ENCODE measurements at places on chromosomes 16 and 17.

DNA sequence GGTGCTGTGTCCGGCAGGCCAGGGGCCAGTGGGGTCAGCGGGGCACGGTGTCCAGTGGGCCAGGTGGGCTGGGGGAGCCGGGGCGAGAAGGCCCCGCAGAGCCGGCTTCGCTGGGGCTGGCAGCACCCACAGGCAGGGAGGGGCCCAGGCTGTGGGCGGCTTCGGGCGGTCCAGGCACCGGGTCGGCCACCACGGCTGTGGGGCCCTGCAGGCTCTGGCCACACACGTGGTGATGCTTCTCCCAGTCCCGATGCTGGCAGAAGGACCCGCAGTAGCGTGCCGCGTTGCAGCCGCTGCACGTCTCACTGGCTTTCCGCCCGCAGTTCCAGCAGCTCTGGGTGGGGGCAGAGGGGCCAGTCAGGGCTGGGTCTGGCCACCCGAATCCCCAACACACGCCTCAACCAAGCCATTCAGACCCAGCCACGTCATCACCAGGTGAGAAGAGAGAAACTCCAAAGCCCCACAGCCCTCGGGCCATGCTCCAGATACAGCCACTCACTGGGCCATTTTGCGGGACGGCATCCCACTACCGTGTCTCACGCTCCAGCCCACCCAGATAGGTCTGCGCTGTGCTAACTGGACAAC is 10.6 kb upstream of the PABPN1L start:
- DNase-seq = no peak

GRCh38 chr17:75345514-75346167 is 56.4 kb upstream of the SLC25A19 start:
- DNase-seq = peak; percentile 86

GRCh38 chr17:27354491-27355081 is 60.7 kb downstream of the WSB1 start:
- no peak for DNase-seq

DNA sequence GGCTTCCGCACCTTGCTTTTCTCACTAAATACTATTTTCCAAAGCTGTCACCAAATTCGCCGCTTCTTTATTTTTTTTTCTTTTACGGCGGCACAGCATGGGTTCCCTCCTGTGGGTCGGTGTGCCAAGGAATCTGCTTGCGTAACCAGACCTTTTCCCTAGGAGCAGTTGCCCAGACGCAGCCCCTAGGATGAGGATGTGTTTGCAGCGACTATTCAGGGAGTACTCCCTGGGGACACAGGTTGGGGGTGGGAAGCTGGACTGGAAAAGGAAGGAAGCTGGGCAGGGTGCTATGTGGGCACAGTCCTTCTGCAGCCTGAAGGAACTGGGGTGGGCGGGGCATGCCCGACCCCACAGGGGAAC is 49.0 kb upstream of the ZCCHC14 start:
- DNase-seq = no peak

GRCh38 chr16:13143551-13143950 is 242.2 kb downstream of the SHISA9 start:
- DNase-seq = no peak

DNA sequence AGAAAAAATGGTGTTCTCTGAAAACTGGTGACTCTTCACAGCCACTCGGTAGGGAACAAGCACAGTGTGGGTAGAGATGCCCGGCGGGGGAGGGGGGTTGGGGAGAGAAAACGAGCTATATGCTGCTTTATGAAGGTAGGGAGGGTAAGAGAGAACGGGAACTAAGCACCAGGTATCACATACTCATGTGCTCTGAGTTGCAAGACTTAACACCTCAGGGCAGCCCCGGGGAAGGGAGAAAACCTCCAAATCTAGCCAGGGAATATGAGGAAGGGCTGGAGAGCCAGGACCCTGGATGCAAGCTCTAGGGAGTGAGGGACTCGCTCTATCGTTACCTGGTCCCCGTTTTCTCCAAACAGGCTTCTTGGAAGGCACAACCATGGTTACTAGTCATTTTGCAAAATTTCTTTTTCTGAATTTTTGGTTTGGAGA is 35.3 kb downstream of the HIC1 start:
- no peak for DNase-seq

GRCh38 chr16:88934066-88934667 is 42.8 kb downstream of the CBFA2T3 start:
- no peak for DNase-seq

DNA sequence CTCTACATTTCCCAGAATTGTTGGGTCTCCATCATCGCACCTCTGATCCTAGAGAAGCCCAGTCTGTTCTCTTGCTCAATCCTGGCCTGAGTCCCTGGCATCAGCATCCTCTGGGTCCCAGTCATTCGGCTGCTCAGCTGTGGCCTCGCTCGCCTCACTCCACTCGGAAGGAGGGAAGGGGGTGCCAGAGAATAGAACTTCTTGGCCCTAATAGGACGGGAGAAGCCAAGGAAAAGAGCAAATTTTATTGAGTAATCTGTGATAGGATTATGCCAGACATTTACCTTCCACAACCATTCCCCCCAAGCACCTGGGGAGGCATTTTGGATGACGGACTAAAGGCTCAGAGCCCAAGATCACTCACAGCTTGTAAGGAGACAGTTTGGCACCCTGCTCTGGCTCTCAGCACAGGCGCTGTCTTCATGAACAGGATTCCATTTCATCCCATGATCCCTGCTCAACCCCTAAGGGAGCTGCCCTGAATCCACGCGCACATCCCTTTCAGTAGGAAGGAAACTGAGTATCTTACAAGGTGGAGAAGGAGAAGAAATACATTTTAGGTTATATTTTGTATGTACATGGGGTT is 498 bp upstream of the CLEC10A start:
- DNase-seq = no peak

GRCh38 chr17:77354420-77354669 is 213.6 kb downstream of the SEC14L1 start:
- peak; percentile 54 for DNase-seq

- DNase-seq = no peak
Observed at GRCh38 chr16:68768175-68768574, 31.1 kb downstream of the CDH1 start.

DNA sequence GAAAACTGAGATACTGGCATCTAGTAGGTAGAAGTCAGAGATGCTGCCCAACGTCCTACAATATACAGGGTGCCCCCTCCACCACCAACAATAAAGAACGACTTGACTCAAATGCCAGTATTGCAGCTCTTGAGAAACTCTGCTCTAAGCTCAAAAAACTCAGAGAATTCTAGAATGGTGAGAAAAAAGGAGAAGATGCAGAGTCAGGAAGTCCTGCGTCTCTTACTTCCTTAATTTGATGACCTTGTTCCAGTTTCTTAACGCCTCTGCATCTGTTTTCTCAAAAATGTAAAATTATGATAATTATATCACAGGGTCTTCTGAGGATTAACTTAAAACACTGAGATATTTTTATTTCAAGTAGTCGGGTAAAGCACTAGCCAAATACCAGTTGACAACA is 1.7 kb upstream of the HSBP1 start:
- DNase-seq = no peak

DNA sequence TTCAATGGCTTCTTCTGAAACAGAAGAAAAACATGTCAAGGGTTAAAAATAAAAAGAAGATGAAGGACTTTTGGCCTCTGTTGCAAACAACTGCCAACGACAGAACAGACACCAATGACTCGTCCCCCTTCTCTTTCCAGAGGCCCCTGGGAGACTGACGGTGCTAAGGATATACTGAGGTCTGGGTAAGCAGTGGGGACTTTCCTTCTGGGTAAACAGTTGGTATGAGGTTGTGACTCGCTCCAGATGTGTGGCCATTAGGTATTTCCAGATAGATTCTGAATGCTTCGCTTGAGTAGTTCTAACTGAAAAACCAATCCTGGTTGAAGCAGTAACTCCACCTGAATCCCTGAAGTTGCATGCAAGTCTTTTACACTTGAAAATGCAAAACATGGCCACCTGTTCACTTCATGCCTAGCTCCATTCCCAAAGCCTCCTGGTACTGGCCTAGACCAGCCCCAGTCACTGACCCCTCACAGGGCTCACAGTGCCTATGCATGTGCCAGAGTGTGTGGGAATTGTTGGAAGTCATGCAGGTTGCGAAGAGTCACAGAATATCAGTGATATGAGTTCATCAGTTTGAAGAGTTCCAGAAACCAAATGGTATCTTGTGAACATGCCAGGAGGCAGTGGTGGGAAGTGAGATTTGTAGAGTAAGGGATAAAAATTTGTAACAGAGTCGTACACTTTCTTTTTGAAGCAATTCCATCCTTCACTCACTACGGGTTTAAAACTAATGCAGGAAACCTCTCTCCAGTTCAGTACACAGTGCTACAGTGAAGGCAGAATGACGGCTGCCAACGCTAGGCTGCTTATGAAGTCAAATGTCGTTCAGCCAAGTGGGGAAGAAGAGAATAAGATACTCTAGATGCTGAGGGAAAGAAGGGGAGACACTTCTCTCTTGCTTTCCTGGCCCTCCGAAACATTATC is 217.8 kb downstream of the ZFHX3 start:
- DNase-seq = no peak

DNA sequence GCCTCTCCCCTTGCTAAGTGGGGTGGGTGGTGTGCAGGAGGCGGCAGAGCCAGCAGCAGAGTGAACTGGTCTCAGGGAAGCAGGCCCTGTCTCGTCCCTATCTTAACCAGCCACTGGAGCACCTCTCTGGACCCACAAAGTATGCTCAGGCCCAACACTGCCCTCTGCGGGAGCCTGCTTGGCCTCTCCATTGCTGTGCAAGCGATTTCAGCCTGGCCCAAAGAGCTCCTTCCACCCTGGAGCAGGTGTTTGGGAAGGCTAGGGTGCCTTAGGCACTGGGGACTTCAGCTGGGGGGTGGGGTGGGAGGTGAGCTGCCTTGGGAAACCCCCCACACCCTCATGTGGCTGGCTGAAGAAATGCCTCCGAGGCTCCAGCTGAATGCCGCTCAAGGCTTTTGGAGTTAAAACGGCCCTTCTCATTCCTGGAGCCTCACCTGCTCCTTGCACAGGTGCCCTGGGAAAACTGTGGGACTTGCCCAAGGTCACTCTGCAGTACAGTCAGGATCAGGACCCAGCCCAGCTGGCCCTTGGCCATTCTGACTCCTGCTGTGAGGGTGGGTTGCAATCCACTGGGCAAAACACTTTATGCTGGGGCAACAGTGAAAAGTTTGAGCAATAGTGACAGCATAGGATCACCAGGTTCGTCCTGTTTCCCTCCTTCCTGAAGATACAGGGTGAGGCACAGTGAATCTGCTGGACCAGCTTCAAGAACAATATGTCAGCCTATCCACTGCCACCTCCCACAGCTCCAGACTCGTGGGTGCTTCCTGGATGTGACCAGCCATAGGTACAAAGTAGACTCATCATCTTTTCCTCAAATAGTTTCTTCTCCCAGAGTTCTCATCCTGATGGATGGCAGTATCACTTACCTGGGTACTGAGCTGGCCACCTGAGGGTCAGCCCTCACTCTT is 5.9 kb upstream of the UBE2O start:
- peak; percentile 96 for DNase-seq

GRCh38 chr17:39399791-39400190 is 1.6 kb downstream of the FBXL20 start:
- DNase-seq = no peak

DNA sequence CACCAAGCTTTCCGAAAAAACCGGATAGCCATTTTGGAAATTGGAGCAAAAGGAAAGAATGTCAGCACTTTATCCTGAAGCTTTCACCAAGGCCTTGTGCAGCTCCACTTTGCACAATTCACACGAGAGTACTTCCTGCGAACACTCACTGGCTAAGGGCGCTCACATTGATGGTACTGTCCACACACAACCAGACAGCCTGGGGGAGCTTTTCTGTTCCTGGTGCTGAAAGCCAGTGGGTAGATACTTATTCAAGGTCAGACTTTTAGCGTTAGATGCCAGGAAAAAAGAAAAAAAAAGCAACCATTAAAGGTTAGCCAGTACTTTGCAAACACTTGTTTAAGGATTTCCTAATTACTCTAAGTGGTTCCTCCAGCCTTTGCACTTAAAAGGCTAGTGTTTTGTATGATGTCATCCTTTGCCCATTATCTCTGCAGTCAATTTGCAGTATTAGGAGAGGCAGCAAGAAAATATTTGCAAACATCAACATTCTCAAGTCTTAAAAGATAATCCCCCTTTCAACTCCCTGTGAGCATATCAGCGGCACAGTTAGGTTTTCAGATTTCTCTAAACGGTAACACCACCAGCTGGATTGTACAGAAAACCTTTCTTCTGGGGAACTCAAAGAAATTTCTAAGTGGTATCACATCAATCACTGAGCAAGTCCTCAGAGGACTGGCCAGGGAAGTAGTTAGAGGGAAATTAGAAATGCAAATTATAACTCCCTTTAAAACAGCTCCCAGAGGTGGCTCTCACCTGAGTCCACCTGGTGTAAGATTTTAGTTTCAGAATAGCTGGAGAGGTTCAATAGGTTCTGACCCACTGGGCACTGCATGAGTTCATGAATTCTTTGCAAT is 243.4 kb upstream of the IRX5 start:
- no peak for DNase-seq

DNA sequence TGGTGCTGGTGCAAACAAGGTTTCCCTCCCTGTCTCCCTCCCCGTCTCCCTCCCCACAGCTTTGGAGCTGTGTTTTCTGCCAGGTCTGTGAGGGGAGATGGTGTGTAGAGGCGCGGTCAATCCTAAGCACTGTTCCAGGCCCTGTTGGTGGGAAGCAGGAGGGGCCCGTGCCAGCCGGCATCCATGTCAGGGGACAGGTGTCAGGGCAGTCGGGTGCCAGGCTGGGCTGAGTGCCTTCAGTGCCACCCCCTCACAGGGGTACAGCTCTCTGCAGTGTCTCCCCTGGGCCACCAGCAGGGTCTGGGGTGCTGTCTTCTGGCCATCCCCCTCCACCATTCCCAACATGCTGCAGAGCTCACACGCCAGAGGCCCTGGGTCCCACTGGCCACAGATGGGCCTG is 73.6 kb downstream of the KLHDC4 start:
- DNase-seq = no peak

DNA sequence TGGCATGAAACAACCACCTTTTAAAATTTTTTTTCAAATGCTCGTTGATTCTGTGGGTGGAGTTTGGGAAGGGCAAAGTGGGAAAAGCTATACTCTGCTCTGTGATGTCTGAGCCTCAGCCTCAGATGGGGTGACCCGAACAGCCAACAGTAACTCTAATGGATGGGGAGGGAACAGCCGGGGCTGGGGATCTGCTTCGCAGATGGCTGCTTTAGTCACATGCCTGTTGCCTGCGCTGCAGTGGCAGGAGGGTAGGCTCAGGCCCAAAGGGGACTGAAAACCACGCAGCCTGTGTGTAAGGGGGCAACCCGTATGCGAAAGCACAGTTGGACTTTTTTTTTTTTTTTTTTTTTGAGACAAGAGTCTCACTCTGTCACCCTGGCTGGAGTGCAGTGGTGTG is 14.9 kb upstream of the MAPK3 start:
- no peak for DNase-seq

DNA sequence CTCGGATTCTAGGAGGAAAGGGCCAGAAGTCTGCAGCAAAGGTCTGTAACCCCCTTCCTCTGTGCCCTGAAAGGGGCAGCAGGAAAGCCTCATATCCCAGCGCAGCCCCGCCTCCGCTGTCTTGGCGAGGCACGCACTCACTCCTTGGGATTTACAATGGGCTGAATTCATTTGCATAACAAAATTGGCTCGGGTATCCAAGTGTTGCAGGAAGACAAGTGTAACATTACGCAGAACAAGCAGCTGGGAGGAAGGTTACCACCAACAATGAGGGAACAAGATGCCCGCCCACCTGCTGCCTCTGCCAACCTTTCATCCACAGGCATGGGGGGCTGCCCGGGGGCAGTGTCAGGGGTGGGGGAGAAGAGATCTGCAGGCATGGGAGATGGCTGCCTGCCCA is 130.4 kb downstream of the MRM1 start:
- DNase-seq = peak; percentile 79
